ENCODE measurements at places on chromosomes 13 and 19. TPM values are rescaled to one million over a fixed set of nuclear protein-coding genes. Genes with fewer than 3 reads are reported as not detected.

The STOML3 gene
- 0.25 TPM for total RNA-seq

The TMEM150B gene
- total RNA-seq = not detected

The WIZ gene
- 19.4 TPM for total RNA-seq

The TPTE2 gene
- 0.25 TPM for total RNA-seq

The ZNF563 gene
- total RNA-seq = 1.2 TPM

The FFAR2 gene
- not detected for total RNA-seq

The MISP gene
- under 0.01 TPM for total RNA-seq

The SIAH3 gene
- 12.5 TPM for total RNA-seq

The ZNF841 gene
- total RNA-seq = 42.8 TPM

The SIGLEC6 gene
- total RNA-seq = not detected

The ZNF540 gene
- 16.2 TPM for total RNA-seq

The EPS8L1 gene
- total RNA-seq = 4.9 TPM

The AZU1 gene
- 2.0 TPM for total RNA-seq

The ZSCAN5C gene
- total RNA-seq = not detected

The LYPD5 gene
- 2.7 TPM for total RNA-seq

The GZMM gene
- total RNA-seq = not detected

The ZNF221 gene
- total RNA-seq = 23.8 TPM

The ZNF491 gene
- total RNA-seq = 9.3 TPM

The ZNF850 gene
- 6.4 TPM for total RNA-seq

The ADGRE1 gene
- total RNA-seq = under 0.01 TPM

The TUBB4A gene
- 116 TPM for total RNA-seq

The DHDH gene
- total RNA-seq = 0.49 TPM

The IZUMO2 gene
- total RNA-seq = not detected

The YJU2 gene
- 10.3 TPM for total RNA-seq

The PTH2 gene
- total RNA-seq = not detected

The CHAMP1 gene
- 12.5 TPM for total RNA-seq

The DKKL1 gene
- total RNA-seq = not detected

The ZNF585A gene
- 9.3 TPM for total RNA-seq

The LSM14A gene
- 79.4 TPM for total RNA-seq

The CLDND2 gene
- total RNA-seq = not detected

The CYP4F12 gene
- under 0.01 TPM for total RNA-seq

The FUT2 gene
- total RNA-seq = under 0.01 TPM

The FCER2 gene
- under 0.01 TPM for total RNA-seq

The TEAD2 gene
- 5.7 TPM for total RNA-seq

The LRRC4B gene
- 67.4 TPM for total RNA-seq

The TEX101 gene
- total RNA-seq = not detected

The ONECUT3 gene
- not detected for total RNA-seq

The ZNF486 gene
- 13.8 TPM for total RNA-seq

The RAB4B gene
- total RNA-seq = 9.8 TPM

The MYDGF gene
- 36.1 TPM for total RNA-seq

The RUBCNL gene
- total RNA-seq = 2.7 TPM

All from temporal lobe (tissue), 4 donors.